Kidney tubule cell (primary cell): ENCODE measurements at places on chromosomes 2 and 18.

DNA sequence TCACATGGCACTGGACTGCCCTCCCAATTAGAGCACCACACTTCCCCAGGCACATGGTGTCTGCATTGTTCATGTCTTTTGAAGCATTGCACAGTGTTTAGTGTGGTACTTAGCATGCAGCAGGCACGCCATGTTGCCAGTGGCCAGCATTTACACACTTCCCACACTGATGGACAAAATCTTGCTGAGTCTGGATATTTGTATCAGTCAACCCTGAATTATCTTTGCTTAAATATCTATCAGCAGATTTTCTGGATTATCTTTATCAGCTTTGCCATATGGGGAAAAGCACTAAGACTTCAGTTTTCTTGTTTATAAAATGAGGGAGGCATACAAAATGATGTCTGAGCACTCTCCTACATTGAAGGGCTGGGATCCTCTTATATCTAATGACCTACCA lies 416.0 kb upstream of the MMADHC start:
- DNase-seq, result no peak

GRCh38 chr18:13542520-13542847 lies 183.9 kb downstream of the FAM210A start:
- DNase-seq, result no peak

DNA sequence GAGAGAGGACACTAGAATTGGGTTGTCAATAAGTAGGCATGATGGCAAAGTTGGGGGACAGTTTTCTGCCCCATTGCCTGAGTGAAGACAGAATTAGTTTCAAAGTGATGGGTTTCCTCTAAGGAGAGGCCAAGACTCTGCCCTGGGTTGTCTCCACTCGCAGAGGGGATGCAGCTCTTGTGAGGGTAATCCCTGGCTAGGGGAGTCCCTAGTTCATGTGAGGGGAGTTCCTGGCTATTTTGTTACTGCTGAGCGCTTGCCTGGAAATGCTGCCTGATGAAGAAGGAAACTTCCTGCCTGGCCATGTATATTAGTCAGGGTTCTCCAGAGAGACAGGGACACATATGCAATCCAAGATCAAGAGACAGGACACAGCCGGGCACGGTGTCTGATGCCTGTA lies 501.5 kb downstream of the BCL11A start:
- DNase-seq, result no peak

- no peak for DNase-seq
These were observed 14.6 kb downstream of the LDLRAD4 start for GRCh38 chr18:13232971-13233786.

GRCh38 chr2:151845884-151846283 lies 17.7 kb upstream of the ARL5A start:
- no peak for DNase-seq

DNA sequence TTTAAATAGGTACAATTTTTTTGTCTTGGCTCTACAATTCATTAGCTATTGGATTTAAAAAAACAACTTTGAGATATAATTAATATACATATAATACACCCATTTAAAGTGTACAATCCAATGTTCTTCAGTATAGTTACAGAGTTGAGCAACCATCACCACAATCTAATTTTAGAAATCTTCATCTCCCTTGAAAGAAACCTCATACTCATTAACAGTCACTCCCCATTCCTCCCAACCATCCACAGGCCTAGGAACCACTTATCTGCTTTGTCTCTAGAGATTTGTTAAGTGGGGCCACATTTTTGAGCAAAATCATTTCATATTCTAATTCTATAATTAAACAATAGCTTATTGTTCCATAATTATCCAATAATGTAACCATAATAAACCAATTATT lies 32.6 kb downstream of the MRPL33 start:
- DNase-seq, result peak; percentile 39

GRCh38 chr2:184611361-184612085 lies 13.2 kb downstream of the ZNF804A start:
- DNase-seq, result peak; percentile 13

- no peak for DNase-seq
These were observed 10.7 kb upstream of the GYPC start for GRCh38 chr2:126645211-126645618.

GRCh38 chr2:106816974-106817373 lies 69.0 kb downstream of the ST6GAL2 start:
- peak; percentile 2 for DNase-seq

DNA sequence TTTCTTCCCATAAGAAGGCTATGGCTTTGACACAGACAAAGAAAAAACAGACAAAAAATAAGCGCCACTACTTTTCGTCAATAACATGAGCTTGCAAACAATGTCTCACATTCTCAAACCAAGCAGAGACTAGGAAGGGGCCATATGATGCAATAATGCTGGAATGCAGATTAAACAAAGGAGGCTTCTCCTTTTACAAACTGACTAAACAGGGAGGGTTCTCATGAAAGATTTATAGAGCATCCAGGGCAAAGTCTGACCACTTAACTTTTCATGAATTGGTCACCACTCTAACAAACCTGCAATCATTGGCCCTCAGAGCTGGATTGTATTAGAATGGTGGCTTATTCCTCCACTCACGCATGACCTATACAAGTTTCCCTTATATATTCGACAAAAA lies 663.3 kb upstream of the CHAC2 start:
- peak; percentile 88 for DNase-seq

- DNase-seq, result no peak
These were observed 32.6 kb downstream of the CNGA3 start for GRCh38 chr2:98378901-98379300.

DNA sequence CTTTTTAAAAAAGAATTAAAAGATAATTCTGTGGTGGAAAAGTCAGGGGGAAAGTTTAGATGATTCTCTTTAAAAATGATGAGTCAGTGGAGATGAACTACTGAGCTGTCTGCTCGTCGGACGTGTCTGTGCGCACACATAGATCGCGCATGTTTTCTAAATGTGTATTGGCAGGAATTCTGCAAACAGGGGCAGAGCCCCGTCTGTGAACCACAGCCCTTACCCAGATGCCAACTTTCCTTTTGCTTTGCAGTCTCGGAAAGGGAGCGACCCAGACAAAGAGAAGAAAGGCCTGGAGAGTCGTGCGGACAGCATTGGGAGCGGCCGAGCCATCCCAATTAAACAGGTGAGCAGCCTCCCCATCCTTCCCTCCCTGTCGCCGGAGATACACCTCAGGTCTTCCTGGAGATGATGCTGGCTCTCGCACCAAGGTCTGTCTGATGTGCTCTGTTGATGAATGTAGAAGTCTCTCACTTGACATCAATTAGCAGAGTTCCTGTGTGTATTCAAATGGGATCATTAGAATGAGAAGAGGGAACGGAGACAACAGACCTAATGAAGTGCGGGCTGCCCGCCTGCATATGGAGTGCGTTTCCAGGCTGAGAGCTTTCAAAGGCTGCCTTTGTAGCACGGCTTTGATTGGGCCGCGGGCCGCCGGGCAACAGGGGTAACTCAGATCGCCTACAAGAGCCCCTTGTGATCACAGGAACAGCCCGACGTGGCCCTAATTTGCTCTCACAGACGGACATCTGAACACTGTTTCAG lies 313.3 kb downstream of the AGAP1 start:
- no peak for DNase-seq

DNA sequence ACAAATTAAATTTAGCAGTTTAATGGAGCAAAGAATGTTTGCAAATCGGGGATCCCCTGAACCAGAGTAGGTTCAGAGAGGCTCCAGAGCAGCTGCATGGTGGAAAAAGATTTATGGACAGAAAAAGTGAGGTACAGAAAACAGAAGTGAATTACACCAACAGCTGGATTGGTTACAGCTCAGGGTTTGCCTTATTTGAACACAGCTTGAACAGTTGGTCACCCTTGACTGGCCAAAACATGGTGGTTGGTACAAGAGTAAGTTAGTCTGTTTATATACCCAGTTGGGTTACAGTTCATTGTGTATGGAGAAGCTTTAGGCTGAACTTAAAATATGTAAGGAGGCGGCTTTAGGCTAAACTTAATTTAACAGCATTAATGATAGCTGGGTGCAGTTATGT lies 5.4 kb upstream of the CDCA7 start:
- no peak for DNase-seq

DNA sequence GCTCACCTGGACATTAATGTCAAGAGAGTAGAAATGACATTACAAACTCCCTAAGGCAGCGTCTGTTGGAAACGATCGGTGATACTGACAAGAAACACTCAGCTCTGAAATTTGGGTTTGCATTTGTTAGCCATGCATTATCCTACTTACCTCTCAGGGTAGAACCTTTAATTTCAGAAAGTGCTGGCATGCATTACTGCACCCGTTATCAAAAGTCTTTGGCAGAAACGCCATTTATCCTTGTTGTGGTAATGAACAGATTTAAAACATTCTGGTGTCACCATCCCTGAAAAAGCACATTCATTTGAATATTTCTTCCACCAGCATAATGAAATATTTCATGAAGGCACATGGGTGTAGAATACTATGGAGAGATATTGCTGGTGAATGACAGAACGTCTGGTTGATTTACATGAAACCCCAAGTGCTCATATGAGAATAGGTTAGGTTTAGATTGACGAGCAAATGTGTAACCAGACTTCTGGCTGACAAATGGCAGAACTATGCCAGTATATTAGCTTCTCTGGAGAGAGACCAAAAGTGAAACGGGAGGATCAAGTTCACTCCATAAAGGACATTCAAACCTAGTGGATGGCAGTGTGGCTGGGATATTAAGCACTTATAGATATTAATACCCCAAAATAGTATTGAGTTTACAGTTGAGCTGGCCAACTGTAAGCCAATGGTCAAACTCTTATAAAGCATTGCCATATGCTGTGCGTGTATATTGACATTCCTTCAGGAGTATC lies 53.5 kb upstream of the ITGB6 start:
- DNase-seq, result peak; percentile 89

DNA sequence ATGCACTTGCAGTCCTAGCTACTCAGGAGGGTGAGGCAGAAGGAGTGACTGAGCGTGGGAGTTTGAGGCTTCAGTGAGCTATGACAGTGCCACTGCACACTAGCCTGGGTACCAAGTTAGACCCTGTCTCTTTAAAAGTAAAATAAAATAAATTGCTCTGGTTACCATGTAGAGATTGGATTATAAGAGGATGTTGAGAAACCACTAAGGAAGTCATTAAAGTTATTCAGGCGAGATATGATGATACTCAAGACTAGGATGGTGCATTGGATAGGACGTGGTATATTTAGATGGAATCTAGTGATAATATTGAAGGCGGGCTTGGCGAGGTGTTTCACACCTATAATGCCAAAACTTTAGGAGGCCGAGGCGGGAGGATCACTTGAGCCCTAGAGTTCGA lies 50.6 kb downstream of the BMPR2 start:
- peak; percentile 30 for DNase-seq

DNA sequence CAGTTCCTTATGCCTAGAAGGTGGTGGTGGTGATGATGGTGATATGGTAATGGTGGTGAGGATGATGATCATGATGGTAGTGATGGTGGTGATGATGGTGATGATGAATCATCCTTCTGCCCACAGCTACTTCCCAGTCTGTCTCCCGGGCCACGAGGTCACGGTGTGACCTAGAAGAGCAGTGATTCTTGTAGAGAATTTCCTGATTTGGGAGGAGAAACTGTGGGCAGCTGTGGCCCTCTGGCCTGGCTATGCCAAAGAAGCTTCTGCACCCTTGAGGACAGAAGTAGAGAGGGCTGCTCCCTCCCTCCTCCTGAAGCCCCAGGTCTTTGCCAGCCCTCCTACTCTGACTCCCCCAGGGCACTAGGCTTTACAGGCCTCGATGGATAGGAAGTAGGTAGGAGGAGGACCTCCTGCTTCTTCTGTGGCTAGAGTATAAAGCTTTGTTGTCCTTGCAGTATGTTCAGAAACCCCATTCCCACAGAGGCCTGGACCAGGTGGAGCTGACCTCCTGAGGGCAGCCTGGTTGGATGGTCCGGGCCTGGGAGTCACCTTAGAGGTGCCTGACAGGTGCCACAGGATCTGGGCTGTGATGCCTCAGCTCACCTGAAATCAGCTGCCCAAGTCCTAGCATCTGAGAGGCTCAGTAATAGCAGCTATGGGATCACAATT lies 57.9 kb upstream of the EPAS1 start:
- peak; percentile 28 for DNase-seq

- no peak for DNase-seq
These were observed 845.9 kb upstream of the NXPH2 start for GRCh38 chr2:139626128-139626527.

DNA sequence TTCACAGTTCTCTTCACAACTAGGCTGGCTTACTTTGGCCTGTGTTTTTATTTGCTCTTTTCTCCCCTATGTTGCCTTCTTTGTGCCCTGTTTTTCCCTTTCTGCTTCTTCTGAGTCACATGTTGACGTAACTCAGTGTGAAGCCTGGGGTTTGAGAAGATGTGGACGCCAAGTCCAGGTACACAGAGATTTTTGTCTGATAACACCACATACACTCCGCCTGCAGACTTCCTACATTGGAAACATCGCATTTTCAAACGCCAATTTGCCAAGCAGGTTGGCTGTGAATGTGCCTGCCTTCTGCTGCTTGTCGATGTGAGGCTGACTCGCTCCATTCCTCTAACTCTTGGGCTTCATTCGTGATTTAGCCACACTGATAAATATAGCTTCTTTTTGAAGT lies 62.6 kb upstream of the FN1 start:
- DNase-seq, result no peak

DNA sequence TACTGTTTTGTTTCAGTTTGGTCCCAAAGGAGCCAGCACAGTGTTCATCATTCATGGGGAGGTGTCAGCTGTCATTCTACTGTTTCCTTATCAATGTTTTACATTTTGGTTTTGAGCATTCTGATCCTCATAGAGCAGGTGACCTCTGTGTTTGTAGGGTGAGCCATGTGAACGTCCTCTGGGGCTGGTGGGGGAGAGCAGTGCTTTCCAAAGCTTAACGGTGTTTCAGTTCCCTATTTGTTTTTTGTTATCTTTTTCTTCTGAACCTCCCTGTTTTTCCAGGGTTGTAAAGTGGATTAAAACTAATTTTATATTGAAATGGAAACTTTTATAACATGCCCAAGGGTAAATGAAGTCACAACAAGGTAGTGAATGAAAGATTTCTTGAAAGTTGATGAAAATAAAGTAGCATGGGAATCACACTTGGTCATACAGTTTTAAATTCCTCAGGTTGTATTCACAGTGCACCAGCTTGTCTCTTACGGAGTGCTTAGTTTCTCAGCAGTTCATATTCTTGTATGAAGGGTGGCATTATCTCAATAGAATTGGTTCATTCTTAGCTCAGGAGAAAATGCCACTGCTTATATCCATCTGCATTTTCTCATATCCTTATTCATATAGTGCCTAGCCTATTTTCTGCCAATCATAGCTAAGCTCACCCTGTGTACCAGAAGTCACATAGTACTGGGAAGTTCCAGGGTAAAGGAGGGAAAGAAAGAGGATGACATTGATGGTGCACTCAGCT lies 54.5 kb downstream of the MAP4K4 start:
- DNase-seq, result no peak

DNA sequence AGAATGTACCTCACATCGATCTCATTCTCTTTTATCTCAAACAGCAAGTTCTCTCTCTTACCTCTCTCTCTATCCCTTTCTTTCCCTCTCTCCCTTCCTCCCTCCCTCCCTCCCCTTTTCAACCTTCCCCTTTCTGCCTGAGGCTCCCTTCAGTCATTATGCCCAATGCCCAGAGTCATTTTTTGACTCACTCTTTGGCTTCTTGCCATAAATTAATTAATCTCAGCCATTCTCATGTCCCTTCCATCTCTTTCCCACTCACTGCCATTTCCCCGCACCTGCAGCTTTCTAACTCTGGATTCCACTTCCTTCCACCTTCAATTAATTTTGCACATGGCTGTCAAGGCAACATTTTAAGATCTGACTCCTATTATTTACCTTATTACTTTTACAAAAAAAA lies 60.1 kb downstream of the EVA1A start:
- peak; percentile 55 for DNase-seq

GRCh38 chr2:53874401-53874950 lies 14.7 kb upstream of the GPR75 start:
- no peak for DNase-seq
